ENCODE measurements at places on chromosomes 3 and 15.
A peak's percentile ranks its signal among the peaks of the same experiment; 100 is the strongest.

GRCh38 chr15:58340176-58340575, 91.6 kb upstream of the LIPC start:
- no peak for DNase-seq

DNA sequence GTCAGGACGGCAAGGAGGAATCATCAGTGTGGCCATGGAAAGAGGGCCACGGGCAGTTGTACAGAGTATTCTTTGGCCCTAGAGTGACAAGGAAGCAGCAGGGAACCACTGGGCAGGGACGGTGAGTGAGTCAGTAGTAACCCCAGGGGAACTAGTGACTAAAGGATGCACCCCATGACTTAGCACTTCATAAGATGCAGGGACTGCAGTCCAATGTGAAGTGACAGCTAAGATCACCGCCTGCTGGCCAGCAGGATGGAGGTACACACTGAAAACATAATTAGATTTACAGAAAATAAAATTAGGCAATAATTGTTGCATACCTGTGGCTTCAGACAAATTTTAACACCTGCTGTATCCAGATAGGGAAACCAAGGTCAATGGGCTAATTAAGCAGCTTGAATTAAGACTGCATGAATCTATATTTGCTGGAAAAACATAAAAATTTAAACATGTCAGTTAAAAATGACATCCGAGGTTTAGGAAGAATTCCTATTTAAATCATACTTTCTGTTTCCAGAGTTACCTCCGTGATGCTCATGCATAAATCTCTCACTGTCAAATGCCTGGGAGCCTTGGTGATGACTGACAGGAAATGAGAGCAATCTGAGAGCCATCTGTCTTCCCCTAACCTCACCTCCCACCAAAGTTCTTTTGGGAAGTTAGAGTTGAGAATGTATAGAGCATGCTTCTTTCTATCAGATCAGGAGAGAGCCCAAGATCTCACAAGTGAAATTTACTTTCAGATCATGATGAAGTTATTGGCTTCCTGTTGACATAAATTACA, 56.5 kb downstream of the DCLK3 start:
- peak; percentile 53 for DNase-seq

DNA sequence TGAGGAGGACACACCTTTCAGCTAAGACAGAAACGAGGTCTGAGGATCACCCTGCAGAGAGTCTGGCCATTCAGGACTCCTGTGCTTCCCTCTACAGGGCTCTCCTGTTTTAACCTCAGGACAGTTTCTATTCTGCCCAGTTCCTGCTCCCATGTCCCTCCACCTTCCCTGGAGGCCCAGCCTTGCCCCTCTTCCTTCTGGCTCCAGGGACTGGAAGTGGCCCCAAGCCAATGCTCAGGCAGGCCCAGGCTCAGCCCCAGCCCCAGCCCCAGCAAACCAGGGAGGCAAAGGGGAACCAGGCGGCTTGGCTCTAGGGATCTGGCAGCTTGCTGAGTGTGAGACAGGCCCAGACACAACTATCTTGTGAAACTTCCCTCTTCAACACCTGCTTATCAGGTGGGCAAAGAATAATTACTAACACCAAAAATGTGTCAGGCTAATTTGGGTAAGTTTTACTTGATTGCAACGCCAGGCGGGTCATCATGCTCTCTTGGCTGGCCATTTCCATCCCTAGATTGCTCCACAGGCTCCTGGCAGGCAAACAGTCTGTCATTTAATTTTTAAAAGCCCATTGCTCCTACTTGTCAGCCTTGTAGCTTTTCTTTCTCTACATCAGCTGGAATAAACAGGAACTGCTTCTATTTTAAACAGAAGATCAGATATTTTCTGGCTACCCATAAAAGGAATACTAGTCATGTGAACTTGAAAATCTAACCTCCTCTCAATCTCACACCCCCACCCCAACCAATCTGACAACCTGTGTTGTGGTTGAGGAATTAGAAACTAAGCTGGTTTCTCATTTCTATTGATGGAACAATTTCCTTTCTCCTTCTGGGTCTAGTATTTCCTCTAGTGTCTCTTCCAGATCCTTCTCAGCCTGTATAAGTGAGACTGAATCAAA, 33.5 kb downstream of the UPK1B start:
- DNase-seq, result peak; percentile 35

GRCh38 chr15:37774961-37775360, 159.5 kb upstream of the TMCO5A start:
- no peak for DNase-seq

GRCh38 chr15:78695046-78695671, 54.1 kb upstream of the CHRNB4 start:
- no peak for DNase-seq

- no peak for DNase-seq
Measured at GRCh38 chr3:126528800-126529541, 5.0 kb downstream of the CHST13 start.

DNA sequence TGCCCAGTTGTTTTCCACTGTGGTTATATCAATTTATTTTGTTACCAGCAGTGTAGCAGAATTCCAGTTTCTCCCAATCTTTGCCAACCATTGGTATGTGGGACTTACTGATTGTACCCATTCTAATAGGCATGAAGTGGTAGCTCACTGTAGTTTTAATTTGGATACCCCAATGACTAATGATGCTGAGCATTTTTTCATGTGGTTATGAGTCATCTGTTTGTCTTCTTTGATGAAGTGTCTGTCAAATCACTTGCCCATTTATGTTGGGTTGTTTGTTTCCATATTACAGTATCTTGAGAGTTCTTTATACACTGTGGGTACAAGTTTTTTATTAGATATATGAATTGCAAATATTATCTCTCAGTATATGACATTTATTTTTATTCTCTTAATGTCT, 644.3 kb downstream of the NR2F2 start:
- DNase-seq, result no peak
